ENCODE measurements at places on chromosomes 3 and 15. TPM values are rescaled to one million over a fixed set of nuclear protein-coding genes. Genes with fewer than 3 reads are reported as not detected.

The GABRB3 gene
- total RNA-seq: 1.1 TPM

The ASB14 gene
- total RNA-seq: not detected

The FILIP1L gene
- total RNA-seq: 332 TPM

The FOXB1 gene
- not detected for total RNA-seq

The RNU5B-1 gene
- 18.7 TPM for total RNA-seq

The SRGAP3 gene
- 11.7 TPM for total RNA-seq

The PRSS50 gene
- not detected for total RNA-seq

The NR2F2 gene
- total RNA-seq: 102 TPM

The RBP2 gene
- total RNA-seq: not detected

The ABHD17C gene
- 4.2 TPM for total RNA-seq

The SI gene
- total RNA-seq: not detected

The PODXL2 gene
- 4.0 TPM for total RNA-seq

The WDR76 gene
- 4.8 TPM for total RNA-seq

The GRIP2 gene
- 3.1 TPM for total RNA-seq

The FBN1 gene
- total RNA-seq: 529 TPM

The TIMP4 gene
- 8.3 TPM for total RNA-seq

The TMEM44 gene
- total RNA-seq: 12.1 TPM

The DNAH12 gene
- 0.10 TPM for total RNA-seq

The SLC15A2 gene
- 5.5 TPM for total RNA-seq

The CRYGS gene
- 7.5 TPM for total RNA-seq

The CFAP91 gene
- 3.7 TPM for total RNA-seq

The RETNLB gene
- not detected for total RNA-seq

The TGM4 gene
- not detected for total RNA-seq

The STAB1 gene
- total RNA-seq: 339 TPM

The FAM81A gene
- total RNA-seq: 1.2 TPM

The GTF2E1 gene
- total RNA-seq: 15.8 TPM

The IL17RD gene
- 17.0 TPM for total RNA-seq

The CHRNA3 gene
- total RNA-seq: not detected

The TIGIT gene
- total RNA-seq: 1.0 TPM

The LRTM1 gene
- not detected for total RNA-seq

The KBTBD13 gene
- total RNA-seq: 1.5 TPM

The CCR9 gene
- not detected for total RNA-seq

Measured in aorta (tissue), 5 donors.